Activated naive CD8-positive, alpha-beta T cell treated with anti-CD3 and anti-CD28 coated beads for 36 hours (primary cell): ENCODE measurements at places on chromosomes 11 and 22.

- DNase-seq: no peak
Measured at GRCh38 chr11:70117567-70118145, 39.5 kb downstream of the ANO1 start.

GRCh38 chr11:12100429-12100828, 10.0 kb upstream of the MICAL2 start:
- DNase-seq: no peak

DNA sequence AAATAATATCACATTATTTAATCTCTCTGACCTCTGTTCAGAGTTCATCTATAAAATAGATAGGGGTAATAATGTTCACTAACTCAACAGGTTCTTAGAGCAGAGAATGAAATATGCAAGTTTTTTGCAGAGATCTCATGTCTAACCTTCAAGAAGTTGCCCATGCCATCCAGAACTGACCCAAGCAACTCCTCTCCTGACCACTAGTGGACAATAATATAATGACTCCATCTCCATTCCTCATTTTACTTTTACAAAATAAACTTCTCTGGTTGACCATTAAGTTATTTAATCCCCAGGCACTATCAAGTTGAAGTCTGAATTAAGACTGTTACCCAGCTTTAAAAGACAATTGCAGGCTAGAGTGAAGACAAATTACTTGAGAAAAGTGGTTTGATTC, 382.6 kb downstream of the KCNA4 start:
- DNase-seq: no peak

DNA sequence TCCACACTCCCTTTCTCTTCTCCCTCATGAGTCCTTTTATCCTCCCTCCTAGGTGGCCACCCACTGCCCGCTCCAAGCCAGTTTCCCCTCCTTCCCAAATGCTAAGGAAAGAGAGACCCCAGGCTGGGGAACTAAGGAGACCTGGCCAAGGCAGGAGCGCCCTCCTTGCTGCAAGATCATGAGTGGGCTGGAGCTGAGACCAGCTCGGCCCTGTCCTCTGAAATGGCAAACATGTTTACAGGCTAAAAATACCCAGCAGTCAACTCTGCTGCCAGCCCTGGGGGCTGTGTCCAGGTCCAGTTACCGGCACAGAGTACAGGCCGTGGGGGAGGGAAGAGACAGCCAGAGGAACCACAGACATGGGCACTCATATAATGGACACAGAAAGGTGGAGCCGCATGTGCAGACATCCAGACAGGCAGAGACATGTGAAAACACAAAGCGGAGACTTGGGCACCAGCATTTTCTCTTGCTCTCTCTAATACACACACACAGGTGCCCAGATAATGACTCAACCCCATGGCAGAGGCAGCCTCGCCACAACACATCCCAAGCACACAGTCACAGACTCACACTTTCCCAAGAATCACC, 1.2 kb upstream of the AHNAK start:
- no peak for DNase-seq

- DNase-seq: no peak
Measured at GRCh38 chr11:115903179-115903578, 399.0 kb upstream of the CADM1 start.

- DNase-seq: no peak
Measured at GRCh38 chr22:45163099-45163450, 650 bp upstream of the NUP50 start.

DNA sequence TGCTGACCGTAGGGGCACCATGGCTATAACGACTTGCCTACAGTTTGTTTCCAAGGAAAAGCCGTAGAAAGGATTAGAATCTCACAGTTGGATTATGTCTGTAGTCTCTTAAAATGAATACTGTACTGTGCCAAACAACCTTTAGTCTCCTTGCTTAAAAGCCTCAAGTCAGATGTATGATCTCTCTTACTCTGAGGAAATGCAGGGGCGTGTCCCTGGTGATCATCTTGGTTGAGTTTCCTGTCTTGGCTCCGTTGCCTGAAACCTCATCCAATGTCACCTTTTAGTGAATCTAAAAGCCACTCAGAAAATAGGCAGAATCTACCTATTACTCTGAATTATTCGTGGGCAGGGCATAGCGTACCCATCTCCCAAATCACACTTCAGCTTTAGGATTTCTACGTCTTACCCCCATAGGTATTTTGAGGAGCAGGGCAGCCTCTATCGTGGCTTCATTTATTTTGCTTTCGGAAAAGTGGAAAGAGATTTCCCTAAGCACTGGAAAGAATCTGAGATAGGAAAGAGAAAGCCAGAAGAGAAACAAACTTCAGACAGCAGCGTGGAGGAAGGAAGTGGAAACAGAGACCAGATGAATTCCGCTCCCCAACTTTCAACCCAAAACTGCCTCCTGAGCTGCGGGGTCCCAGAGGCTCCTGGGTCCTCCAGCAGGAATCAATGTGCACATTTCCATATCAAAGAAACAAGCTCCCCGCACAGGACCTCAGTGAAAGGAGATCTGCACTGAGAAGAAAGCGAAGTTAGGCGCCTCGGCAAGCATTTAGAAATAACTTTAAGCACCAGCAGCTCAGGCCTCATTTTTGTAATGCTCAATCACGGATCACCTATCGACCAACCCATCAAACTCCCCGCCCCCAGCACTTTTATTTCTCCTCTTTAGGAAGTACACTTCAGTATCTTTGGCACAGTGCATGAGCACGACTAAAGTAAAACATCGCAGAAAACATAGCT, 245.8 kb downstream of the ETS1 start:
- DNase-seq: peak; percentile 41

DNA sequence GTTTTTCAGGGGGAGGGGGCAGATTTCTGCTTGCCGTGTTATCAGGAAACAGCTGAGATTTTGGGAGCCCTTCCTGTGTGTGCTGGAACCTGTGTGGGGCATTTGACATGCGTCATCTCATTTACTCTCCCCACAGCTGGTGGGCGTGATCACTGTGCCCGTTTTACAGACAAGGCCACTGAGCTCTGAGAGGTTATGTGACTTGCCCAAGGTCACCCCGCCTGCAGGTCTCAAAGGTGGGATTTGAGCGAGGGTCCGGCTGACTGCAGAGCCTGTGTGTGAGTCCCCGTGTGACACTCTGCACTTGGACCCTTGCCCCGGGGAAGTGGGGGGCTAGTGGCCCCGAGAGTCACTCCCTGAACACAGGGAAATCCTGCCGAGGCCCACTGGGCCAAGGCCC, 48.5 kb upstream of the GCAT start:
- no peak for DNase-seq

DNA sequence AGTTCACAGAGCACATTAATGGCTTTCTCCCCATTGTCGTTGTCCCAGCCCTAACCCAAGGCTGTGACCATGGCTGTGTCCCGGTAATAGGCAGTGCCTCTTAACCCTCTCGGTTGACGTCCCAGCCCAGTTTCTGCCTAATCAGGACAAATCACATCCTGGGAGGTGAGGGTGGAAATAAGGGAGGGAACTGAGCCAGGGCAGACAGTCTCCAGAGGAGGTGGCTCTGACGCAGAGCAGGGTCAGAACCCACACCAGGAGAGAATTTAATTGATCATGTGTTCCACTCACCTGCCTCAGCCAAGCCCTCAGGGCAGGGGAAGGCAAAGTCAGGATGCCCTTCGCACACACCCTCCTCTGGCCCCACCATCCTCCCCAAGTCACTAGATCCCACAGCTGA, 17.0 kb downstream of the SLC43A1 start:
- no peak for DNase-seq

GRCh38 chr11:555227-555779, 5.2 kb downstream of the LMNTD2 start:
- no peak for DNase-seq

DNA sequence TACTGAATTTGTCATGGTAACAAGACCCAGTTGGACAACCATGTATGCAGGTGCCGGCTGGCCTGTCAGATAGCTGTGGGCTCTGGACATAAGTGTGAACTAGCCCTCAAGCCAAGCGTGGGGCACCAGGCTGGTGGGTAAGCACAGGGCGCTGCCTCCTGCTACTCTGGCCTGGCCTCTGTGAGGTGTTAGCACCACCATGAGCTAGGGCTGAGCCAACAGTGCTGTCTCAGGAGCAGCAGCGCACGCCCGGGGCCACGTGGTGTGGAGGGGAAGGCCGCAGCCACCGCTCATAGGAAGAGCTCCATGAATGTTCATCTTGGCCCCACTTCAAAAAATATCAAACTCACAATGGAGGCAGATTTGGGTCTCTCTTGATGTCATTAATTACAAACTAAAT, 35.3 kb upstream of the GNB1L start:
- peak; percentile 52 for DNase-seq

DNA sequence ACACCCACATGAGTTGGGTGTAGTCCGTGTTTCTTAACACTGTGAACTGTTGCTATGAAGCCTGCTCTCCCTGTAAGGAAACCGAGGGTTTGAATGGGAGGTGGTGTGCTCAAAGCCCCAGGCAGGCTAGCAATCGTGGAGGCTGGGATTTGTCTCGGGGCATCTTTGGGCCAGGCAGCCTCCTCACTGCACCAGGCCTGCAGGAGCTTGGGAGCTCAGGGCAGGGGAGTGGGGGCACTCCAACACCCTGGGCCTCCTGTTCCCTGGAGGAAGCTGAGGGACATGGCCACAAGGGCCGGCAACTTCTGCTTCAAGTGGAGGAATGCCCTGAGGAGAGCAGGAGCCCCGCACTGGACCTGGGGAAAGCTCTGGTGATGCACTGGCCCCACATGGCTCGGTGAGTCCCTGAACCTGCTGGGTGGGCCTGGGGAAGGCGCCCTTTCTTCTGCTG, 164.7 kb upstream of the B3GAT1 start:
- DNase-seq: no peak

GRCh38 chr22:36926721-36927435, 13.4 kb downstream of the CSF2RB start:
- DNase-seq: no peak

GRCh38 chr22:20034143-20034542, 13.2 kb downstream of the TANGO2 start:
- DNase-seq: no peak
